ENCODE measurements at places on chromosomes 11 and 22.

DNA sequence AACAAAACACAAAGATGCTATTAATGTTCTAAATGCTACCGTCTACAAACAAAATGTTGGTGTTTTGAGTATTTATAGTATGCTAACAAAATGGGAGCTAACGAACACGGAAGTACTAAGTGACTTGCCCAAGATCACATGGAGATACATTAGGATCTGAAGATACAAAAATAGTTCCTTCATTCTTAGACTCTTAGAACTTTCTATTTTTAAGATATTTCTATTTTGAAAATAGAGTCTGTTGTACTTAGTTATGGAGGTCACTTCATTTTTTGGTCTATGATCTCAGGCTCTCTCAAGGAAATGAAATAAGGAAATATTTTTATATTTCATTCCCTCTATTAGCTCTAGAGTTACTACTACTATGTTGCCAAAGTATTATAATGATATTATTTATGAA, 64.2 kb downstream of the APOL5 start:
- DNase-seq, result no peak

DNA sequence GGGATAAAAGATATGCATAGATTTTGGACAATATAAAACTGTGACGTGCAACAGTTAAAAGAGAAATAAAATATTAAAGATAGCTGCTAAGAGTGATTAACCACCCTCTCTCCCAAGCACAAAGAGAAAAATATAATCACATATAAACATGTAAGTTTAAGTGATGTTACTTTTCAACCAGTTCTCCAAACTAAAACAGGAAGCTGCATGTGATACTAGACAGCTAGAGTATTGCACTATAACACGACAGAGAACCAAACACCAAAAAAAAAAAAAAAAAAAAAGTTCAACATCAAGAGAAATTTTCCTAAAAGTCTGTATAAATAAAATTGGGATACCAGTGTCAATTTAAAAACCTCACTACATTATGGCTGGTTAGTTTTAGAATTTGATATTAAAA, 79.1 kb downstream of the PICALM start:
- DNase-seq, result no peak

DNA sequence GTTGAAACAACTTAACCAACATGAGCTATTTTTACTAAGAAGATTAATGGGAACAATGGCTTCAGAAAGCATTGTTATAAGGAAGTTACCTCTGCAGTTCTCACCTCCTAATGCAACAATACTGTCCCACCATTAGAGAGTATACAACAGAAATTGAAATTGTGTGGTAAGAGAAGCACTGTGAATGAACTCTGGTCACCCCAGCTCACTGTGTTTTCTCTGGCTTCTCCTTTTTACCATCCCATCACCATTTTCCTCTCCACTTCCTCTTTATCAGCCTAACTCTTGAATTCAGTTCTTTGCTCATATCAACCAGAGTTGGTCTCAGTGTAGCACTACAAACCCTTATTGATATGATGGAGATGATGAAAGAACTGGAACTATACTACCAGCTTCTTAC, 138.0 kb upstream of the POU2AF2 start:
- no peak for DNase-seq

GRCh38 chr22:36505998-36506635, 723 bp downstream of the FOXRED2 start:
- DNase-seq, result no peak

GRCh38 chr11:83611600-83611999, 325.4 kb upstream of the CCDC90B start:
- no peak for DNase-seq

DNA sequence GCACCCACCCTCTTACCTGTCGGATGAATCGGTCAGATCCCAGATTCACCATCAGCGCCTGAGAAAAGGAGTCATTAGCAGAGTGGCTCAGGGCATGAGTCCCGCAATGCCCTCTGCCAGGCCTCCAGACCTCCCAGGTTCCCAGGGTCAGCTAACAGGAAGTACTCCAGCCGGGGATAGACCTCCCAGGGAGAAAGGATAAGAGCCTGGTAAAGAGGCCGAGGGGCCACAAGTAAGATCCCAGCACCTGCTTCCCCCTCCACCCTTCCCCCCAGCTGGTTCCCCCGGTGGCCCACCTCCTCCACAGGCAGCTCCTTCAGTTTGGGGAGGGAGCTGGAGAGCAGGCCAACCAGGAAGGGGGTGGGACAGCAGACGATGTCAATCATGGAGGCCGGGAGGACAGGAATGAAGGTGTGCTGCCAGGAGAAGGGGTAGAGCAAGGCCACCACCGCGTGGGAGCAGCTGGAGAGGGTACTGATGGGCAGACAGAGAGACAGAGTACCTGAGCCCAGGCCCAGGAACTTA, 16.4 kb downstream of the RPL27A start:
- no peak for DNase-seq

DNA sequence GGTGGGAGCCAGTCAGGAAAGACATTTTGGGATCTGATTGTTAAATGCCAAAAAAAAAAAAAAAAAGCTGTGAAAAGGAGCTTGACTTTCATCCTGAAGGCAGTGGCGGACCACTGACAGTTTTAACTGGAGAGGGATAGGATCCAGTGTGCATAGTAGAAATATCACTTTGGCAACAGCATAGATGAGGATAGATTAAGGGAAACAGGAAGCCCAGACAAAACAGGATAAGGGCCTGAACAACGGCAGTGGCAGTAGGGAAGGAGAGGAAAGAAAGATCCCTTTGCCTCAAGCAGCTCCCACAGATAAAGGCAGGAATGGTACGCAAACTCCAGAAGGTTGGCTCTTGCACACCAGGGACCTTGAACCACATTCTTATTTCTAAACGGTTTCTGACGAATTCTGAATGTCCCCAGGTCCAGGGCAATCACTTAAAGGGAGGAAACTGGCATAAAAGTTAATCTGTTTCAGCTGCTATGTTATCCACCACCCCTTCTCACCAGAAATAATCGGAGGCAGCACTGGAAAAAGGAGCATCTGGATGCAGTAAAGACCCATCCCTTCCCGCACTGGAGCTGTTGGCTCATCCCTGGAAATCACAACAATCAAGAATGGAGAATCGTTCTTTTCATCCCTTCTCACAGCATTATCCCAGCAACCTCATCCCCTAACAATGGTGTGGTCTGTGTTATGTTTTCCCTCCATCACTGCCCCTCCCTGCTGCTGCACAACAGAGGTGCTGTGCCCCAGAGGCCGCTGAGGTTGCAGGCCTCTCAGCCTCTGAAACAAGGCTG, 99.1 kb downstream of the GAB2 start:
- DNase-seq, result no peak

DNA sequence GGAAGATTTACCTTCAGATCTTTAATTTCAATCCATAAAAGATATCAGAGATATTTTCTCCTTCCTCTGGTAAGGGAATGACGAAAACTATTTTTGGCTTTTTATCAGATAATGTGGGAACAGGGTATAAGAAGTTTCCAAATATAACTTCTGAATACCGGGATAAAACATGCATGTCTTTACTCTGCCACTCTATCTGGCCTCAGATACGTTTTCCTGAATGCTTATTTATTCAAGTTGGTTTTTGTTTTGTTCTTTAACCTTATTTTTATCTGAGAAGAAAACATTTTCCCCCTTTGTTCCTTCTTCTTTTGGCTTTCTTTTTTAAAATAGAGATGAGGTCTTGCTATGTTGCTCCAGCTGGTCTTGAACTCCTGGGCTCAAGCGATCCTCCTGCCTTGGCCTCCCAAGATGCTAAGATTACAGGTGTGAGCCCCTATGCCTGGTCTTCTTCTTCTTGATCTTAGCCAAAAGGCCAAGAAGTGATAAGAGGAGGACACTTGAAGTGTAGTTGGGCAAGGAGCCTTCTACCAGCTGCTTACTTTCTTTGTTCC, 1.5 kb downstream of the SERPIND1 start:
- no peak for DNase-seq

GRCh38 chr11:10139143-10139542, 154.9 kb downstream of the SBF2 start:
- no peak for DNase-seq

DNA sequence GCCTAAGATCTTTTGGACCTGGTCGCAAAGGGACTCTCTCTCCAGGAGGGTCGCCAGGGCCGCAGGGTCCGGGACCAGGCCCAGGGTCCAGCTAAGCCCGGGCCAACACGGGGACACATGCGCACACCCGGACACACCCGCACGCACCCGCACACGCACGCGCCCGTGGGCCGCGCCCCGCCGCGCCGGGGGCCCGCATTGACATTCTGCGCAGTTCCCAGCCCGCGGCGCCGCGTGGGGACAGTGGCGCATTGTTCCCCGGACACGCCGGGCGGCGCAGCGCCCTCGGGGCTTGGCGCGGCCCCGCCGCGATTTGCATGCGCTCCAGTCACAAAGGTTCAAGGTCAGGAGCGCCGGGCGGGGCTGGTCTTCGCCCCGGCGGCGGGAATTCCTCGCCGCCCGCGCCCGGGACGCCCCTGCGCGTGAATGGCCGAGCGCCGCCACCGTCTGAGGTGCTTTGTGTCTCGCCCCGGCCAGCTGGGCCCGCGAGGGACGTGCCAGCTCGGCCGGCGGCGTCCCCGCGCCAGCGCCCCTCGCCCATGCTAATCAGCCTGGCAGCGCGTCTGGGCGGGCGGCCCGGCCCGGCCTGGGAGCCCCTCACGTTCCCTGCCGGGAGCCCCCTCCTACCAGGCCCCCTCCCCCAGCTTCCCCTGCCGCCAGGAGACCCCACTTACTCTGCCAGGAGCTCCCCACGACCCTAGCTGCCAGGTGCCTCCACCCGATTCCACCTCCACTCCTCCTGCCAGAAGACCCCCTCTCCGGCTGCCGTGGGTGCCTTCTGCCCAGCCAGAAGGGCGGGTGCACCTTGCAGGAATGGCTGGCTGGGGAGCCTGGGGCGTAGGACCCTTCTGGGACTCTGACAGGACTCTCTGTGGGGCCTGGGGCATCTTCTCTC, 50.5 kb upstream of the WNT7B start:
- DNase-seq, result no peak

- DNase-seq, result no peak
These were observed 16.2 kb upstream of the MFRP start for GRCh38 chr11:119362741-119363080.

- no peak for DNase-seq
These were observed 23.3 kb downstream of the ZBTB16 start for GRCh38 chr11:114082767-114083181.

GRCh38 chr11:130414107-130415080, 14.0 kb downstream of the ADAMTS8 start:
- DNase-seq, result no peak

DNA sequence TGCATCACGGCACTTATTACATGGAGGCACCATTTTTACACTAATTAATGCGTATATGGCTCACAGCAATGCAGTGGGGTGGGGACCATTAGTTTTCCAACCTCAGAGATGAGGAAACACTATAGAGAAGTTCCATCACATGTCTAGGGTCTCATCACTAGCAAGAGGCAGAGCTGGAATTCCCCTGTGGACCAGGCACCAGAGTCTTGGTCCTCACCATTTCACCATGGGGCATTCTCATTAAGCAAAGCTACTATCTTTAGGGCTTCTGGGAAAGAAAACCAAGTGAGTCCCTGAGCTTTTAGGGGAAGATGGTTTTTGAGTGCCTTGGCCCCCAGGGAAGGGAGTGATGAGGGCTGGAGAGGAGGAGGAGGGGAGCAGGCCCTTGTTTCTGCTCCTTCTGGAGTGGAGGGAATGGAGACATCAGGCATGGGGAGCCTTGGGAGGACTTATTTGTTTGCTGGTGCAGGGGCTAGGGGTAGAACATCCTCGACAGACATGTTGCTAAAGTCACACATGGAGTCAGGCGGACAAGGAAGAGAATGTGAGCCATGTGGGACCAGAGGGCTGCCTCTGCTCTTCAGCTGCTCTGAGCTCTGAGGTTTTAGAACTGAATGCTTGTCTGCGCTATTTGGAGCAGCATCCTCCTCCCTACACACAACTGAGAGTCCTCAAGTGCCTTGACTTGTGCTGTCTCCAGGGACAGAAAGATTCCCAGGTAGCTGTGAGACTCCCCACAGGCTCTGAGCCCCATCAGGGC, 40.3 kb upstream of the ZBED5 start:
- no peak for DNase-seq

All from stimulated activated CD8-positive, alpha-beta memory T cell treated with anti-CD3 and anti-CD28 coated beads, Interleukin-4, amount 100 ng/mL, for 4 hours (primary cell).